ENCODE measurements at places on chromosomes 5 and 9. TPM values are rescaled to one million over a fixed set of nuclear protein-coding genes. Genes with fewer than 3 reads are reported as not detected.

LHX3 gene
- not detected for total RNA-seq

SHLD3 gene
- 5.3 TPM for total RNA-seq

TLE1 gene
- 49.5 TPM for total RNA-seq

ESM1 gene
- total RNA-seq = 1.1 TPM

IFNA13 gene
- not detected for total RNA-seq

SLC34A3 gene
- total RNA-seq = not detected

RASEF gene
- 0.41 TPM for total RNA-seq

PTPN3 gene
- 2.0 TPM for total RNA-seq

ANXA1 gene
- 1,627 TPM for total RNA-seq

TBCA gene
- total RNA-seq = 344 TPM

FAM151B gene
- total RNA-seq = 6.8 TPM

FBP1 gene
- total RNA-seq = not detected

TCF7 gene
- 1.1 TPM for total RNA-seq

GLDC gene
- 0.65 TPM for total RNA-seq

GPX3 gene
- 53.1 TPM for total RNA-seq

SHB gene
- total RNA-seq = 26.5 TPM

DBH gene
- total RNA-seq = not detected

ADGRD2 gene
- total RNA-seq = not detected

GABRB2 gene
- total RNA-seq = not detected

DPYSL3 gene
- total RNA-seq = 89.6 TPM

HAVCR1 gene
- total RNA-seq = not detected

DEPDC1B gene
- total RNA-seq = 1.2 TPM

FOXI1 gene
- not detected for total RNA-seq

DDX46 gene
- 69.7 TPM for total RNA-seq

FYB1 gene
- 0.54 TPM for total RNA-seq

DMXL1 gene
- 57.6 TPM for total RNA-seq

AGTPBP1 gene
- total RNA-seq = 20.3 TPM

IL5 gene
- not detected for total RNA-seq

SPINK4 gene
- not detected for total RNA-seq

STPG3 gene
- not detected for total RNA-seq

CATSPER3 gene
- 0.09 TPM for total RNA-seq

PCDHGC4 gene
- 2.5 TPM for total RNA-seq

ADAMTS19 gene
- total RNA-seq = not detected

OGN gene
- total RNA-seq = 140 TPM

OR2K2 gene
- not detected for total RNA-seq

MORN5 gene
- not detected for total RNA-seq

SLC6A19 gene
- total RNA-seq = not detected

PIGO gene
- 8.9 TPM for total RNA-seq

SNCAIP gene
- total RNA-seq = 0.57 TPM

DNAJB5 gene
- 9.6 TPM for total RNA-seq

CD274 gene
- total RNA-seq = 0.33 TPM

GFI1B gene
- total RNA-seq = not detected

CARTPT gene
- total RNA-seq = not detected

ORM1 gene
- total RNA-seq = not detected

GZMA gene
- not detected for total RNA-seq

BARHL1 gene
- not detected for total RNA-seq

OTP gene
- total RNA-seq = not detected

ZNF608 gene
- total RNA-seq = 20.4 TPM

SLC9A3 gene
- 1.8 TPM for total RNA-seq

Data from fibroblast of the aortic adventitia (primary cell).